CD4-positive, alpha-beta T cell (primary cell): ENCODE measurements at places on chromosomes 5 and 9.

GRCh38 chr9:35690614-35691333 is 1.0 kb upstream of the TPM2 start:
- DNase-seq: no peak

GRCh38 chr5:124652514-124652819 is 94.0 kb downstream of the ZNF608 start:
- no peak for DNase-seq

- DNase-seq: no peak
These were observed 72.5 kb downstream of the ACTL7B start for GRCh38 chr9:108783326-108783725.

- no peak for DNase-seq
These were observed 1.2 kb downstream of the TENT4A start for GRCh38 chr5:6714226-6715041.

DNA sequence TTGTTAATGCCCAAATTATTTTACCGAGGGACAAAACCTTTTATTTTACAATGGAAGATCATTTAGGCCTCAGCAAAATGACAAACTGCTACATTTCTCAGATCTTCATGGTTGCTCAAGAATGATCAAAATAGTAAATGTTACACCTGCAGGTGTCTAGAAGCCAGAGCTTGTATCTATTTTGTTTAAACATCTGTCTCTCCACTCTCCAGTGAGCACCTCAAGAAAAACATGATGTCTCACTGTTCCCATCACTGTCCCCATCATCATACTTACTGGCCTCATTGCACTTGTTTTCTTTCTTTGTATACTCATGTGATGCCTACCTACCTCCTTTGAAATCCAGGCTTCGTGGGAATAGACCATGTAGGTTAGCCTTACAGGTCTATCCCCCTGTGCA is 149.6 kb downstream of the TTLL11 start:
- no peak for DNase-seq

- DNase-seq: no peak
These were observed 13.1 kb upstream of the SLC12A7 start for GRCh38 chr5:1125030-1125357.

- peak; percentile 97 for DNase-seq
These were observed at the start of gene DCTN3 for GRCh38 chr9:34620061-34620994. Gene DCTN3 (minus strand): TSS chr9:34620495. CDS start chr9:34620464, 31 bp downstream.

DNA sequence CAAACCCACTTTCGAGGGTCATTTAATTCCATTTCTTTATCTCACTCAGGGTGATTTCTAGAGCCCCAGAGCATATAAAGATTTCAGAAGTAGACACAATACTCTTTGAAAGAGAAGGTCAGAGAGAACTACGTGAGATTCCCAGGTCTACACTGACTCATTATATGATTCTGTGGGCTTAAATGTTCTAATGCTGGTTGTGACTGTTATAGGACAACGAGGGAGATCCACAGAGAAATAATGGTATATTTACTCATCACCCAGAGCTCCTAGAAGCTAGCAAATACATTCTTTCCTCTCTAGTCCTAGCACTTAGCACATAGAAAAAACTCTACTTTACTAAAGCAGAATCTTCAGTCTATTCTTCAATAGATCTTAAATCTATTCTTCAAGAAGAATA is 39.4 kb upstream of the GRAMD2B start:
- no peak for DNase-seq

GRCh38 chr9:88539246-88539645 is 4.3 kb downstream of the NXNL2 start:
- DNase-seq: no peak

- DNase-seq: no peak
These were observed 170.0 kb downstream of the NTRK2 start for GRCh38 chr9:84839541-84839940.

DNA sequence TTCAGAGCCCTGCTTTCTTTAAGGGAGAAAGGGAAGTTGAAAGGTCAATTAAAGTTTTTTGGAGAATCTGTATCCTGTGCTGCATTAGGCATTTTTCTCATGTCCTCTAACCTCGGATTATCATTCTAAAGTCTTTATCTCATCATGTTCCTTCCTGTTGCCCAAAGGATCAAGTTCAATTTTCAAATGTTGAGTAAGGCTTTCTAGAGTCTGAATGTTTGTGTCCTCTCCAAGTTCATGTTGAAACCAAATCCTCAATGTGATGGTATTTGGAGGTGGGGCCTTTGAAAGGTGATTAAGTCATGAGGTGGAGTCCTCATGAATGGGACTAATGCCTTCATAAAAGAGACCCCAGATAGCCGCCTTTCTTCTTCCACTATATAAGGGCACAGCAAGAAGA is 20.2 kb upstream of the TNC start:
- no peak for DNase-seq

DNA sequence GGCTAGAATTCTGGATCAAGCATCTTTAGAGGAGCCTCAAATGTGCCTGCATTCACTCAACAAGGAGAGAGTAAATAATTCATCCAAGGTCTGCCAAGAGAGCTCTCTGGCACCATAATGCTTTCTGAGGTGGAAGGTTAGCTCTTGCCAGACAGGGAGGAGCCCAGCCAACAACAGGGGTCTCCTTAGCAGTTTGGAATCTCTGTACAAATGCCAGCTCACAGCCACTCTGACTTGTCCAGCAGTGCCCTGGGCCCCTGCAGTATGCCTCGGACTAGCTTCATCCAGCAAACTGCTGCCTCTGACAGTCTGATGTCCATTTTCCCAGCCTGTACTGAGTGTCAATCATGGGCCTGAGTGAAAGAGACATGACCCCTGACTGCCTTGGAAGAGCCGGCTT is 127.2 kb upstream of the SLC44A1 start:
- no peak for DNase-seq

DNA sequence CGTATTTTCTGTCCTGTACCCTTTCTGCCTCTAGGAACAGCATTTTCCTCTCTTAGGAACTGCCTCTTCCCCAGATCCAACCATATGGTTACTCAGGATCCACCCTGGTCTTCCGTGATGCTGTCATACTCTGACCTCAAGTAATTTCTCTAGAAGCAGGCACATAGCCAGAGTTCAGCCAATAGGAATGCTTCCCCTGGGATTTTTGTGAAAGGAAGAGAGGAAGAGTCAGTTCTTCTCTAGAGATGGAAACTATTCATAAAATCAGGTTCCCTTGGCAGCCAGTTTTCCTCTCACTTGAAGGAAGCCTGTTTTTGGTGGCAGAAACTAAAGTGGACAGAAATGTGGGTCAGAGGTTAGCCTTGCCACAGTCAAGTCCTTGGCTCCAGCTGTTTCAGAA is 400.1 kb upstream of the PCSK5 start:
- no peak for DNase-seq

GRCh38 chr5:178624631-178625546 is 2.0 kb downstream of the CLK4 start:
- DNase-seq: no peak

- no peak for DNase-seq
These were observed 153.2 kb downstream of the NTRK2 start for GRCh38 chr9:84822589-84823233.

DNA sequence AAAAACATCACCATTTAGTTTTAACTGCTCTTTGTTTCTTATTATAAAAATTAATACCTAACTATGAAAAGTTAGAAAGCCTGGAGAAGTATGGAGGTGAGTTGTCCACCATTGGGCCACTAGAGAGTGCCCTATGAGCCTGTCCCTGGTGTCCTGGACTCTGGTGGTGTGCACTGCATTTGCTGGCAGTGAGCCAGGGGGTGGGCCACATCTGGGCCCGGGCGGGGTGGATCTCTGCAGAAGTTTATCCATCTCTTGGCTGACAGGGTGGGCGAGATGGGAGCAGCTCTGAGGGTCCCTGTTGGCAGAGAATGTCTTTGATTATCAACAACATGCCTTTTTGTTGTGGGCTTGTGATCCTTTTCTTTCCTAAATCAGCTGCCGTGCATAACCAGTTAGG is 8.2 kb downstream of the TENT4A start:
- DNase-seq: no peak

DNA sequence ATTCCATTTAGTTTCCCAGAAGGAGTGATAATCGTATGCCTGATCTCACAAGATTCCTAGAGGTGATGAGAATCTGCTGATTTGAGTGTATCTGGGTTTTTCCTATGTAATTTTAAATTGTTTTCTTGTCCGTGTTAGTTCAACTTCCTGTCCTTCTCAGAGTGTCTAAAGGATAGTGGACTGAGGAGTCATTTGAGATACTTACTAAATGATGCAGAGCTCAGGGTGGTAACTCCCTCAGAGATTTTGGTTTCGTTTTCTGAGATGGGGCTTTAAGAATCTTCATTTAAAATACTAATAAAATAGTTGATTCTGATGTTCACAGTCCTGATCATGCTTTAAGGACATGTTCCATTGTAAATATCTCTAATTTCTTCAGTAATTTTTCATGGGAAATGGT is 30.3 kb downstream of the MELK start:
- DNase-seq: no peak
